HCT116 (cell line): ENCODE measurements at places on chromosomes 12 and 14. TPM values are rescaled to one million over a fixed set of nuclear protein-coding genes. Genes with fewer than 3 reads are reported as not detected.

DNA sequence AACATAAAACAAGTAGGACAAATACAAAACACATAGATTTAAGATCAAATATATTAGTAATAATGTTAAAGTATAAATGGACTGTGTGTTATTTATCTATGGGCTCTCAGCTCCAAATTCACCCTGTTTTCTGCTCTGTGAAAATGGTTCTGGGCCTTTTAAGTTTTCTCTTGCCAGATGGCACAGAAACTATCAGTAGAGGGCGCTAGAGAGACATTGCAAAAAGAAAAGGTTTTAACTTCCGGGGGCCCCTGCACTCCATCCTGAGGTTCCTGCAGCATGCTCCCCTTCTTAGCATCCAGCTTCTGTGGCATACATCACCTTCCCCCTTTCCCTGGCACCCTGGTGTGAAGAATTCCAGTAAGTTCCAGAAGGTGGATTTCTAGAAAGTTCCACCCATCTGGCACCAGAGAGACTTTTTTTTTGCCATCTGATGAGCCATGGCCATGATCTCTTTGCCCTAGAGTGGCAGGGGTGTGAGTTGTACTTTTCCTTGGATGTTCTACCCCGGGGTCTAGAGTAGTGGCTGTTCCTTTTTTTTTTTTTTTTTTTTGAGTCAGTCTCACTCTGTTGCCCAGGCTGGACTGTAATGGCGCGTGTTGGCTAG, 29.3 kb downstream of the ZCRB1 start:
- DNase-seq: no peak

Gene TAMALIN
- total RNA-seq: 1.1 TPM

GRCh38 chr12:69189378-69189978, 49.9 kb upstream of the CPSF6 start:
- no peak for DNase-seq

DNA sequence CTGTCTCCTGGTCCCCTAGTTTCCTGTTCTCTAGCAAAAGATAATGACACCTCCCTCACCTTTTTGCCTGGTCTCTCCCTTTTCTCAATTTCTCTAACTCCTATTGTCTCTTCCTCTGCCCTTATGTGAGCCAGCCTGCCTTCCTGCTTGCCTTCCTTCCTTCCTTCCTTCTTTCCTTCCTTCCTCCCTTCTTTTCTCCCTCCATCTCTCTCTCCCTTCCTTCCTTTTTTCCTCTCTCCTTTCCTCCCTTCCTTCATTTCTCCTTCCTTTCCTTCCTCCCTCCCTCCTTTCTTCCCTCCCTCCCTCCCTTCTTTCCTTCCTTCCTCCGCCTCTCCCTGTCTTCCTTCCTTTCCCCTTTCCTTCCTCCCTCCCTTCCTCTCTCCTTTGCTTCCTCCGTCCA, 45.7 kb upstream of the TBX5 start:
- DNase-seq: no peak

GRCh38 chr12:110669193-110669502, 19.8 kb downstream of the HVCN1 start:
- DNase-seq: no peak

Gene NDUFA12
- total RNA-seq: 79.7 TPM

DNA sequence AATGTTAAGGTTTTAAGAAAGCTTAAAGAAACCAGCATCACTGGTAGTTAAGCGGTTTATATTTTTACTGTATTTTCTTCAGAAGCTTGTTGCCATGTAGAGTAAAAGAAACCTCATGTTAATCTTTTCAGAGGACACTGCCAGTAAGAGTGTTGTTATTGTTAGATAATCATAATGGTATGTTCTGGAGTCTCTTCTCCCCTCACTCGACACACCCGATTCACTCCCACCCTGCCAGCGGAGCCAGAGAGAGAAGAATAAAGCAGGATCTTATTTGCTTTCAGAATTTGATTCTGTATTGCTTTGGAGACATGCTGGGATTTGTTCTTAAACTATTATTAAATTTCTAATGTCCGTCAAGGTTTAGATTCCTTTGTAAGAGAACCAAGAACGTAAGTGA, 113.7 kb downstream of the SAMD4A start:
- DNase-seq: no peak

Gene NKX2-1
- 0.84 TPM for total RNA-seq

- no peak for DNase-seq
Measured at GRCh38 chr12:109827566-109828550, 5.3 kb downstream of the TRPV4 start.

DNA sequence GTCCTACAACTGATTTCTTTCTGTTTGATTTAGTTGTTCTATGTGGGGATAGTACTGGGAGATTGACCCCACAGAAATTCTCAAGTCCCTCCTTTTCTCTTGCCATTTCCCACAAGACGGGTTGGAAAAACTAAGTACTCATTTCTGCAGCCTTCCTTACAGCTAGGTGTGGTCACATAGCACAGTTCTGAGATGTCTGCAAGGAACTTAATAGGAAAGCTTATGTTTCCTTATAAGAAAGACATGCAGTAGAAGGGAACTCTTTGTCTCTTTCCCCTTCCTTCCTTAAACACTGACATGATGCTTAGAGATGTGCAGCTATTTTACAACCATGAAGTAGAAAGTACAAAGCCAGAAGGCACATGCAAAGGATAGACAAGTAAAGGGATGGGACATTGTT, 113.7 kb downstream of the PTPRR start:
- no peak for DNase-seq
